GM20000 (cell line): ENCODE measurements at places on chromosomes 1 and 21.

DNA sequence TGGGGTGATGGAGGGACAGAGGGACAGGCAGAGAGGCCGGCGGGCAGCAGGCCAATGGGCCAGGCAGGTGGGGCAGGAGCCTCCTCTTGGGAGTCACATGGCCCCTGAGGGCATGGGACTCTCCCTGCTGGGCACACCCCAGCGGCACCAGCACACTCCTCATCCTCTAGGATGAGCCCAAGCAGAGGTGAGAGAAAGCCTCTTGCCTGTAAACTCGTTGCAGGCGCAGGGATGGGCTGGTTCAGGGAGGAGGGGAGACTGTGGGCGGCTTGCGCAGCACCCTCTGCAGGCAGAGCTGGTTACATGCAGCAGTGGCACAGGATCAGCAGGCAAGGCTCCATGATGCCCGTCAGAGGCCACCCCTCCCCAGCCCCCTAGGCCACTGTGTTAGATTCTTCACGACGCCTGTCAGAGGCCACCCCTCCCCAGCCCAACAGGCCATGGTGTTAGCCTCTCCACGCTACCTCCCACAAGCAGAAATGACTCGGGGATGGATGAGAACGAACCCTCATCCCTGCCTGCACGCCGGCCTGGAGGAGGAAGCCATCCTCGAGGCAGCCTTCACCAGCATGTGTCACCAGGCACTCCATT lies 209.7 kb upstream of the VAMP3 start:
- DNase-seq: no peak

DNA sequence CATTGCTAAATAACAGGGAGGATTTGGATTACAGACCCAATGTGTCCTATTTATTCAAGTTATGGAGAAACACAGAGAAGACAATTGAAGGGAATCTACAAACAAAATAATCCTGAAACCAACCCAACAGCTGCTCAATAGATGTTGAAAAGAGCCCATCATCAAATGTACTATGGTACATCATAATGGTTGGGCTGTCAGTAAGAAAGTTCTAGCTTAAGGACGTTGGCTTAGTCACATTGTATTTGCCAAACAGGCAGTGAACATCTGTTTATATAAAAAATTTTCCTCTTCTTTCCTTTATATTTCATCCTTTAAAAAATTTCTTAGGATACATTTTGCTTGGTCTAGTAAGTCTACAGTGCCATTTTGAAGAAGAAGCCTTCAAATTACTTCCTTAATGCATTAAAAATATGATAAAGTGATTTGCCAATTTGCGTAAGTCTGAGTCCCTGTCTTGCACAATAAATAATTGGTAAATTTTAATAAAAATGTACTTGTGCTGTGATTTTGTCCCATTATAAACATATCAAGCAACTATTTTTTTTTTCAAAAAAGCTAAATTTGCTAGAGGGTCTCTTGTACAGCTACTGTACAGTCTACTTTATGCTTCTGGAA lies 14.4 kb downstream of the MAP3K7CL start:
- no peak for DNase-seq

- DNase-seq: no peak
Observed at GRCh38 chr1:232226197-232226712, 403.7 kb downstream of the SIPA1L2 start.

GRCh38 chr1:26696654-26697430 lies 1.0 kb downstream of the ARID1A start:
- peak; percentile 72 for DNase-seq

DNA sequence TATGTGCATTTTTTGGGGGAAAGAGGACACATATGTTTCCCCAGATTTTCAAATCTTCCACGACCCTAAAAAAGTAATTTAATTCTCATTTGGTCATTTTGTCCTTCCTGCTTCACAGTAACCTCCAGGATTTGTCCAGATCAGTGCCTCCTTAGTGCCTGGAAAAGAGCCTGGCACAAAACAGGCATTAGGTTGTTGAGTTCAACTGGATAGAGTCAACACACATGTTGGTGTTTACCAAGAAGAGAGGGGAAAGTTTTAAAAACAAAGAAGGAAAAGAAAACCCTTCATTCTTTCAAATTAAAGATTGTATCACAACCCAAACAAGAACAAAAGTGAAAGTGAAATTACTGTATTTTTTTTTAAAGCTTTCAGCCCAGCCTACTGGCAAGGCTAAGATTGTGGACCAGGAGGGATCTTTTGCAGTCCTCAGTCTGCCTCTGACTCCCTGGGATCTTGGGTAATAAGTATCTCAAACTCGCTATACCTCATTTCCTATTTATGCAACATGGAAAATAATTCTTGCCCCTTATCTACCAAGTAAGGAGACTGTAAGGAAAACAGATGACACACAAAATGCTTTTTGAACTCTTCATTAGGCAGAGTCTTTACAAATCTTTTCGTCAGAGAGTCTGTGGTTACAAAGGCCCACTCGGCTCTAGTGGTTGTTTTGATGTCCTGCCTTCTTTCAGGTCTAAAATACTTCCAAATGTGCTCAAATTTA lies 57.8 kb downstream of the ZNF281 start:
- DNase-seq: peak; percentile 37

- DNase-seq: no peak
Observed at GRCh38 chr1:215421744-215422143, 145.4 kb upstream of the KCTD3 start.
